ENCODE measurements at places on chromosomes 2 and 18.
A peak's percentile ranks its signal among the peaks of the same experiment; 100 is the strongest.

DNA sequence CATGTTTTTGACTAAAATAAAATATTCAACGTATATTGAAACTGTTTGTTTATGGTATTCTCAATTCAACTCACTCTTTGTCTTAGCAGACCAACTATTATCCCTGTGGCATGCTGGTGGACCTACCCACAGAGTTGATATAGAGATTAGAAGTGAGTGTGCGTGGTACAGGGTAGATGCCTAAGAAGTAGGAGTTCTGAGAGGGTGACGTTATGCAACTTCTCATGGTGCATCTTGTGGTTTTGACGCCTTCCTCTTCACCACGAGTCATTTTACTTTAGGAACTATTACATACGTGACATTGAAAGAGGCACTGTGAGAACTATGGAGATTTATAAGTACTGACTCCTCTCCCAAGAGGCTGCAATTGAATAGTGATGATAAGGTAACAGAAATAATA lies 26.6 kb upstream of the NAPG start:
- DNase-seq, result no peak

GRCh38 chr2:237122214-237122666 lies 36.6 kb downstream of the COPS8 start:
- no peak for DNase-seq

DNA sequence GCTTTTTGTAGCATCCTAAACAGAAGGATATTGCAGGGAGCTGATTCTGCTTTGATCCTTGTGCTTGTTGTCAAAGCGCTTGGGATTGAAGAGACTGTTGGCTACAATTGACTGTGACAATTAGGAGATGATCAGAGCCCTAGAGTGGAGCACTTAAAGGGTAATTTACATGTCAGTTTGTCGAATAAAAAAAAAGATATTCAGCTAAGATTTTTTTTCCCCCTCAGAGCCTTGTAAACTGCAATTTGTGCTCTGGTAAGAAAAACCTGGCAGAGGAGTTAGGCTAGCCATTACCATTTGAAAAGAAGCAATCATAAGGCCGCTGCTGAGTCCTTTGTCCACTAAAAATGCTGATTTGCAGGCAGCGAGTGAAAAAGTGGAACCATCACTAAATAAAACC lies 47.8 kb upstream of the ZEB2 start:
- DNase-seq, result no peak

DNA sequence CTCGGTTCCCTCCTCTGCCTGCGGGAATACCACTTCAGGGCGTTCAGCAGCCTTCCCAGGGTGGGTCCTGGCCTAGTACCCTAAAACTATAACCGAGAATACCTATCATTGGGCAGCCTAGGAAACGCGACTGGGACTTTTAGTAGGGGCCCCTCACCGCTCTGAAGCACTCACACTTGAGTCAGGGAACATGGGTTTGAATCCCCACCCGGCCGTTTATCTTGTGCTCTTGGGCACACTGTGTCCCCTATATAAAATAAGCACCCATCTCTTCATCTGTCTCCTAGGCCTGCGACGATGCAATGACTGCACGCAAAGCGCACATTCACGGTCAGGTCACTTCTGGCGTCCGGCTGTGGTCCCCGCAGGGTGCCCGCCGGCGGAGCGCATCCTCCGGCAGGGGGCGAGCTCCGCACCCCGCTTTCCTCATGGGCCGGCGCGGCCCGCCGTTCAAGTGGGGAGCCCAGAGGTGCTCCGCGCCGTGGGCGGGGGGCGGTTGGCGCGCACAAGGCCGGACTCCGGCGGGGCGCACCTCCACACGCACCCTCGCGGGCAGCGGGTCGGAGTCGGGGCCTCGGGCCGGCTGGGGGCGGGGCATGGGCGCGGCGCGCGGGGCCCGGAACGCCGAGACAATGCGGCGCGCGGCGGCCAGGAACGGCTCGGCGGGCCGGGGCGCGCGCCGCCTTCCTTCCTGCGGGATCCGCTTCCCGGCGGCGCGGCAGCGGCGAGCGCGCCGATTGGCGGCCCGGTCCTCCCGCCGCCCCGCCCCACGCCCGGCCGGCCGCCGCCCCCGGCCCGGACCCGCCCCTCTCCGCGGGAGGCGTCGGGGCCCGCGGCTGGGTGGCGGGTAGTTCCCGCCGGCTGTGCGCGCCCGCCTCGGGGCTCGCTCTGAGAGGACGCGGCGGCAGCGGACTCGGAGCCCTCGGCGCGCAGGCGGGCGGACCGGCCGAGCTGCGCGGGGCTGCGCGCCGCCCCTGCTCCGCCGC lies at the start of gene ASAP2:
ASAP2 (plus strand) TSS at position 850 of the 986 bp plus-strand sequence. CDS start 293 bp downstream, outside the sequence.
- peak; percentile 72 for DNase-seq

GRCh38 chr2:13474538-13474937 lies 757.8 kb downstream of the TRIB2 start:
- DNase-seq, result no peak

DNA sequence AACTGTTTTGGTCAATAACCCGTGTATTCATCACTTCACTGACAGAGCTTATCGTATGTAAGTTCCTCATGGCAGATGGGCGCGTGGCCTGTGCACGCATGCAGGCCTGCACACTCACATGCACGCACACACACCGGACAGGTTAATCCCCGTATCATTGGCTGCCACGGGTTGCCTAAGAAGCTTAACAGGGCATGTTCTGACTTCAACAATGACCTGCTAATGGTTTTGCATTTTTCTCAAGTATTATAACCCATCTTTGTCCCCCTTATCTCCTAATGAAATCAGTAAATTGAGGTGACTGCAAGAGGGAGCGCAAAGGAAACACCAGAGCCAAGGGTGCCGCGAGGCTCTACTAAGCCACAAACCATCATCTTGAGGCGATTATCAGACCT lies 399.0 kb upstream of the ID2 start:
- DNase-seq, result no peak

DNA sequence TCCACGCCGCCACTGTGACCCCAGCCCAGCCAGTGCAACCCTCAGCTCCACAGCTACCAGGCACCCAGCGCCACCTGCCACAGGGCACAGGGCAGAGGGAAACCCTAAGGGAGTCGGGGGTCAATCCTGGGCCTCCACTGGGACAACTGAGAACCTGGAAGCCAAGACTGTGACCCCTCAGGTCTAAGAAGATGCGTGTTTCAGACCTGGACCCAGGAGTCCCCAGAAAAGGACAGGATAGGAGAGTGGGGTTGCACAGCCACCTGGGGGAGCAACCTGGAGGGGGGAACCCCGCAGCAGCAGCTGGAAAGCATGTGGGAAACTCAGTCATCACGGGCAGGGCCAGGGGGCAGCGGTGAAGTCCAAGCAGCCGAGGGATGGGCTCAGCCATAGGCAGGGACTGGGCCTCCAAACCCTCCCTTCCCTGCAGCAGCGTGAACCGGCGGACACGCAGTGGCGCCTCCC lies 4.1 kb downstream of the ESPNL start:
- no peak for DNase-seq

DNA sequence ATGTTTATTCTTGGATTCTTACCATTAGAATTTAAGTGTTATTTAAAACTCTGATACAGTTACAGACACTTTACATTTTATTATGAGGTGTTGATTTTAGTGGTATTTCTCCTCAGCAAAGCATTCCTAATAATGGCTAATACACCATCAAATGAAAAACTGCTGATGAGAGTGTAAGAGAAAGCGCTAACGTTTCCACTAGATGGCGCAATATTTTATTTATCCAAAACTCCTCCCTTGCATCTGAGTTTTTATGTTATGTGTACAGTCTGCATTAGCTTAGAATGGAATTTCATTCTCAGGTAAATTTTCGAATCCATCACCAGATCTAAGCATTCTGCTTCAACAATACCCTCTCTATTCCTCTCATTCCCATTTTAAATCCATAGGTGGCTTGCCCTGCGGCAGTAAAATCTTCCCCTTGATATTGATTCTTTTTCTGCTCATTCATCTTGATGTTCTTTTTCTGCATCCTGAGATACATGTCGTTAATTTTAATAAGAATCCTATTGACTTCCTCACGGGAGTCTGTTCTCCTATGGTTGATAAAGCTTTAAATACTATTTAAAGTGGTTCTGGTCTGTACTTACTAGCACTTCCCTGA lies 53.9 kb downstream of the PRKRA start:
- no peak for DNase-seq

All from caudate nucleus (tissue), 63 donors.